ENCODE measurements at places on chromosomes 5 and 9.

- no peak for DNase-seq
Measured at GRCh38 chr5:123785162-123786071, 273.4 kb downstream of the CSNK1G3 start.

DNA sequence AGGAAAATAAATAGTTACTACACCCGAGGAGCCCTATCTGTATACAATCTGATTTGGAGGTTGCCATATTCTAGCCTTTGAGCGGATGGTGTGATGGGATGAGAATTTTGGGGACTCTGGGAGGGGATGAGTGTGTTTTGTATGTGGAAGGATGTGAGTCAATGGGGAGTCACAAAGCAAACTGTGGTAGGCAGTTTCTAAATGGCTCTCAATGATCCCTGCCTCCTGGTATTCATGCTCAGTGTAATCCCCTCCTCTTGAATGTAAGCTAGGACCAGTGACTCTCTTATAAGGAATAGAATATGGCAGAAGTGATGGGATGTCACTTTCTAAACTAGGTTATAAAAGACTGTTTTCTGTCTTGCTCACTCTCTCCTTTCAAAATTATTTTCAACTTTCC lies 205.7 kb upstream of the RIOK2 start:
- DNase-seq = no peak

- DNase-seq = no peak
Measured at GRCh38 chr9:108534741-108535140, 321.0 kb downstream of the ACTL7B start.

DNA sequence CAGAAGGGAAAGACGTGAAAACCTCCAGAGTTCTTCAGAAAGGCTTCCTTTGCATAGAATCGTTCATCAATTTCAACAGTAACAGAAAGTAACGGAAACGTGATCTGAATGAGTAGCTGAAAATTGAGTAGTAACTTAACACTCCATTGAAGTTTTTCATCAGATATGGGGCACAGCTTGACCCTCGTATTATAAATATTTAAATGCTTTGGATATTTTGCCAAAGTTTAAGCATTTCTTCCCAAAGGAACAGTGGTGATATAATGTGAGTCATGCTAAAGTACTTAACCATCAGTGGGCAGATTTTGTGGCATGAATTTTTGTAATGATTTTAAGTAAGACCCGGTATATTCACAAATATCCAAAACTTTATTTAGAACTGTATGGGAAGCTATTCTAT lies 67.4 kb upstream of the ADAMTS19 start:
- no peak for DNase-seq

DNA sequence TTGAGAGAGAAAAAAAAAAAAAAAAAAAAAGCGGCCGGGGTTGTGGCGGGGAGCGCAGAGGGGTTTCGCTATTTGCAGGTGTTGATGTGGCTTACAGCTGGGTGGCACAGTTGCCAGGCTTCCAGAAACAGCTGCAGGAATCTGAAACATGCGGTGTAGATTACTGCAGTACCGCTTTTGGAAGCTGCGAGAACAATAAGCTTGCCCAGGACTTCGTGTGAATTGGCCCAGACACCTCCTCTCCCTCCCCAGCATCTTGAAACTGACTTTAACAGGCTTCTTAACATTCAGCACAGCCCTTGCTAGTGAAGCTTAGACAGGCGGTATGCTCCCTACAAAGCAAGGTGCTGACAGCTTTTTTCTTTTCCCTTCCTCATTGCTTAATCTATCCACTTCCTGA lies 104.0 kb downstream of the ATP10B start:
- DNase-seq = no peak

Measured in T-helper 1 cell (primary cell).